ENCODE measurements at places on chromosomes 2 and 18. TPM values are rescaled to one million over a fixed set of nuclear protein-coding genes. Genes with fewer than 3 reads are reported as not detected.

GRCh38 chr2:26526105-26526504, 48.2 kb upstream of the OTOF start:
- no peak for DNase-seq

DNA sequence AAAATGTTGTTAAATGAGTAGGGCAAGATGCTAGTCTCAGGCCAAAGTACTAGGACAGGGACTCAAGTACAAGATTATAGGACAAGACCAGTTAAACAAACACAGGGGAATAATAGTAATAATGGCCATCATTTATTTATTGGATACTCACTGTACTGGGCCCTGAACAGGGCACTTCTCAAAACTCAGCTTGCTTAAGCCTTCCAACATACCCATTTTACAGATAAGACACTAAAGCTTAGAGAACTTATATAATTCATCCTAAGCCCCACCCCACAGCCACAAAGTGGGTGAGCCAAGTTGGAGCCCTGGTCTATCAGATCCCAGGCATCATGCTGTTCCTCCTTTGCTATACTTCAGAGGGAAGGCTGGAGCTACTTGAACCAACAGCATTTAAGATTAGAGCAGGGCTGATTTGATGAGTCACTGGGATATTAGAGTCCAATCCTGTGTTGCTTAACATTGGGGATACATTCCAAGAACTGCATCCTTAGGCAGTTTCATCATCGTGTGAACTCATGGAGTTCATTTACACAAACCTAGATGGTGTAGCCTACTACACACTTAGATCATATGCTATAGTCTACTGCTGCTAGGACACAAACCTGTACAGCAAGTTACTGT, 153.6 kb downstream of the MTCL1 start:
- DNase-seq: no peak

DNA sequence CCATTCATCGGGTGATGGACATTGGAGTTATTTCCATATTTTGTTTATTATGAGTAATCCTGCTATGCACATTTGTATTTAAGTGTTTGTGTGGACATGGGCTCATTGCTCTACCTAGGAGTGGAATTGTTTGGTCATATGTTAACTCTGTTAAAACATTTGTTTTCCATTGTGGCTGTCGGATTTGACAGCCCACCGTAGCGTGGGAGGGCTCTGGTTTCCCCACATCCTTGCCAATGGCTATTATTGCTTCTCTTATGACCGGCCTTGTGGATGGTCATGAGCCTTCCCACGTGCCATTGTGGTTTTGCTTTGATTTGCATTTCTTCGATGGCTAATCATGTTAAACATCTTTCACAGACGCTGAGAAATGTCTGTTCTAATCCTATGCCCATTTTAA, 92.0 kb downstream of the ZNF236 start:
- DNase-seq: no peak

- DNase-seq: no peak
Measured at GRCh38 chr18:34627137-34627920, 82.8 kb upstream of the DTNA start.

GRCh38 chr2:37337620-37338280, 6.7 kb upstream of the QPCT start:
- DNase-seq: no peak

DNA sequence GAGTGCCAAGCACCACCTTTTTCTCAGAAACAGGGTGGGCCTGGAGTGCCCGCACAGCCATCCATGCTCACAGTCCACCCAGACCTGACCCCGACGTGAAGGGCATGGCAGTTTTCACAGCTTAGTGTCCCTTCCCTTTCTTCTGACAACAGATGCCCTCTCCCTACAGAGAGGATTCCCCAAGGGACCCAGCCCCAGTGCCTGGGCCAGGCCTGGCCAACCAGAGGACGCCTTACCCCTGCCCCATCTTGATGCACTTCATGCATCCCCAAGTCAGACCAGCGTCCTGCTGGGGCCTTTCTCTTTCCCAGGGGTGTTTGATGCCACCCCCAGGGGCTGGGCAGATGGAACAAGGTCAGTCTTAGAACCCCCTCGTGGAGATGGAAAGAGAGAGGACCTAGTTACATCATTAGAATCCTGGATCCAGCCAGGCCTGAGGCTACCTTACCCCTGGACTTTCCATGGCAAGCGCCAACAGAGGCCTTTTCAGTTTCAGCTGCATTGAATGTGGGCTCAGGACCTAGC, 3.8 kb downstream of the ANKMY1 start:
- no peak for DNase-seq

- DNase-seq: no peak
Measured at GRCh38 chr2:425243-425642, 137.4 kb upstream of the ALKAL2 start.

GRCh38 chr18:62771494-62772270, 56.3 kb downstream of the PHLPP1 start:
- DNase-seq: no peak

DNA sequence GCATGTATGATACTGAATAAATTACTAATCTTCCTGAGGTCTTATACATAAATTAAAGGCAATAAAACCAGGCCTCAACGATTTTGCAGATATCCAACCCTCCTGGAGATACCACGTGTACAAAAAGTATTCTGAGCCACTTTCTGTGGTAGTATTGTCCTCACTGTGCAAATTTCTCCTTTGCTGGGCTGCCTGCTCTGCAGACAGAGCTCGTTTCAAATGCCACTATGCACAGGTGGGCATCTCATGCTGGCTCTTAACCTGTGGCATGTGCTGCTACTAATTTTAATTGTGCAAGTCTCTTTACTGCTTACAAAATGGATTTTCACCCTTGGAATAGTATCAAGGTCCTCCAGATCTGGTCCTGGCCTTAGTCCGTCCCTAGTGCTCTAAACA, 66.4 kb upstream of the SLC16A14 start:
- no peak for DNase-seq

GRCh38 chr2:130767408-130767775, 12.1 kb downstream of the AMER3 start:
- no peak for DNase-seq

- no peak for DNase-seq
Measured at GRCh38 chr2:62149708-62150107, 46.2 kb upstream of the B3GNT2 start.

DNA sequence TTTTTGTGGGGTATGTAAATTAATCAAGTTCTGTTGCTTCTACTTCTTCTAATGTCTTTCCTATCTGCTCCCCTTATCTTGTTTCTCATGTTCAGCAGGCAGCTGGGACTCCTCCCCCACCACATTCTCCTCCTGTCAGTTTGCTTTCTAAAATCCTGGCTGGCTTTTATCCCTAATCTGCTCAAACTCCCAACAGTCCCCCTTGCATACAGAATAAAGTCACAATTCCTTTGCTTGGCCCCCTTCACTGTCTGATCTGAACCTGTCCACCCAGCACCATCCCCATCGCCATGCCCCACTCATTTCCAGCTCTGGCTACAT, 2.2 kb downstream of the CFAP221 start:
- no peak for DNase-seq

DNA sequence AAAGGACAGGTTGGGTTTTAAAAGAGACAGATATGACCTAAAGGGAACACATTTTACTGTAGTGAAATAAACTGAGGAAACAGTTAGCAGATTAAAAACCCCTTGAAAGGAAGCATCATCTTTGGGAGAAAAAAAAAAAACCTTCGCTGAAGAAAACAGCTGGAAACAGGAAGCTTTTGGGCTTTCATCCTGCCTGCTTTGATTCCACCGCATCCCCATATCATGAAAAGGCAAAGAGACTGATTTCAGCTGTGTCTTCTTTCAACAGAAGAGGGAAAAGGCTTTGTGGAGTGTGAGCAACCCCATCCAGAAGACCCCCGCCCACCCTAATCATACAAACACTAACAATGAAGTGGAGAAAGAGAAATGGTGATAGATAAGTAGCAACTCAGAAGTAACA, 86.4 kb downstream of the TCF4 start:
- DNase-seq: no peak

DNA sequence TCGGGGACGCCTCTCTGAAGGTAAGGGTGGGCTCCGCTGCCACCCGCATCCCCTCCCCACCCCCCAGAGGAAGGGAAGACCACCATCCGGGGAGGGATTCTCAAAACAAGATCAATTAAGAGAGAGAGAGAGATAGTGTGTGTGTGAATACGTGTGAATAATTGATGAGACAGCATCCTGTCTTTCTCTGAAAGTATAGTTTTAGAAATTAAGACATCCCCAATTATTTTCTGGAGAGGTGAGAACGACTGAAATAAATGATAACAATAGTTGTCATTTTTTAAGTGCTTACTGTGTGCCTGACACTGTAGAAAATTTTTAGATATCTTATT, 751 bp downstream of the IL18R1 start:
- no peak for DNase-seq

Gene PROM2
- polyA plus RNA-seq: 26.4 TPM

Gene CNTNAP5
- polyA plus RNA-seq: 0.04 TPM

Gene WDR75
- polyA plus RNA-seq: 48.6 TPM

DNA sequence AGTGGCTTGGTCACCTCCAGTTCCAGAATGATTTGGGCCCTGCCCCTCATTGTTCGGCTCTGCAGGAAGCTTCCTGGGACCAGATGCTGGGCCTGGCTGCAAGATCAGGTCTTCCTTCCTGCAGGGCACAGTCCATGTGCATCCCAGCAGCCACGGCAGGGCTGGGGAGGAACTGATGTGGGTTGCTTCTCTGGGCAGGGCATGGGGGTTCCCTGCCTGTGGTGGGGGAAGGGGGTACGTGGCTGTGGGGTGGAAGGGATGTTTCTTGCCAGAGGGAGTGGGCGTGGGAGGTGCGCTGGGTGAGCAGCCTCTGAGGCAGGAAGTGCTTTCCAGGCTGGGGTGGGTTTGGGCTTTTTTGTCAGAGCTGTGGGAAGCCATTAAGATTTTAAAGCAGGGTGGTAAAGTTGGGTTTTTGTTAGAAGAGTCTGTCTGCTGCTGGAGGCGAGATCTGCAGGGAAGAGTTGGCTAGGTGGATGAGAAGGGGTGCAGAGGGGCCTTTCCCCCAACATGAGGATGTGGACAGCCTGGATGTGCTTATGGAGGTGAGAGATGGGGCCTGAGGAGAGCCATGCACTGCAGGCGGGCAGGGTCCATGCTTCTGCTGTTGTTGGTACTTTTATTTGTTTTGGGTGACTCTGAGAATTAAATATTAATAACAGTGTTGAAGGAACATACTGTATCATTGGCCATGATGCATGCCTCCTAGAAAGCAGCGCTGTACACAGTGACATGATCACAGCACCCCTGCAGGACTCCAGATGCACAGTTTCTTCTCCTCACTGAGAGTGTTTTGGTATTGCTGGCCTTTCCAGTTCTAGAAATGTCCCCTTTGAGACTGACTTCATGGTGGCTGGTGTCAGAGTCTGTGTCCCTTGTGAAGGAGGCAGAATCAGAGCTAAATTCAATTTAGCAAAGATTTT, 45.3 kb downstream of the DGKD start:
- no peak for DNase-seq

Gene SUCLG1
- 164 TPM for polyA plus RNA-seq

- DNase-seq: no peak
Measured at GRCh38 chr18:79819968-79820351, 22.2 kb downstream of the KCNG2 start.

- no peak for DNase-seq
Measured at GRCh38 chr2:224716921-224717320, 756 bp upstream of the CCDC195 start.

- DNase-seq: no peak
Measured at GRCh38 chr2:226131299-226131784, 668.3 kb downstream of the IRS1 start.

Gene MLPH
- 2.2 TPM for polyA plus RNA-seq

Gene GALNT3
- 20.7 TPM for polyA plus RNA-seq

GRCh38 chr2:217790195-217790594, 212.6 kb downstream of the TNS1 start:
- DNase-seq: no peak

Data from renal cortex interstitium (tissue), 15 donors.